Kidney epithelial cell (primary cell): ENCODE measurements at places on chromosomes 16 and 17.
A peak's percentile ranks its signal among the peaks of the same experiment; 100 is the strongest.

- no peak for DNase-seq
Measured at GRCh38 chr16:85750827-85751697, at the start of gene C16orf74. Gene C16orf74, minus strand, starts transcription at chr16:85751096. Its CDS starts 15,879 bp downstream, at chr16:85735217.

DNA sequence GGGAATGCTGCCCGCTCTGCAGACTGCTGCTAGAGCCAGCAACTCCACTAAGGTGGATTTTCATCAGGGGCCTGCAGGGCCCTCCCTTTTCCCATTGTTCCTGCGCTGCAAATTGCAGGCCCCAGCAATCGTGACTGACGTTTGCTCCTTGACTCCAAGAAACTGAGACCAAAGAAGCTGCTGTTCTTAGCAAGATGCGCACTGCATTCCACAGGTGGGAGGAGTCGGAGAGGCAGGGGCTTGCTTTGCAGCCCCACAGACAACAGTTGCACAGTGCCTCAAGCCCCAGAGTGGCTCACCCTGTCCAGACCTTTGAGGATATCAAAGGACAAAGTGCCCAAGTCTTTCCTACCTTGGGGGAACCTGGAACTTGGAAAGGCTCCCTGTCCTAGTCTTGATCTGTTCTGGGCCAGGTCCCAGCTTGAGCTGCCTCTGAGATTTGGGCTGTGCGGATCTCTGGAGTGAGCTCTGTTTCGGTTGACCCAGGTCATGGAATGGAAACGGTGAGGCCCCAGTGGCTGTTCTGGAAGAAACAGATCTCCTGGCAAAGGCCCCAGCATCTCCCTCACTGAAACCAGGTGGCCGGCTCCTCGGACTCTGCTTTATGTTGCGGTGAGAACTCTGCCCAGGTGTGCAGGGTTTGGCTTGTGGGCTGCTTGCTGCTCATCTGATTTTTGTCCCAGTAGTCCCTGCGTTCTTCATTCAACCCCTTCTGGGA lies 24.9 kb downstream of the PLCD3 start:
- no peak for DNase-seq

- DNase-seq, result peak; percentile 37
Measured at GRCh38 chr17:43814714-43815113, 18.2 kb downstream of the MPP3 start.

GRCh38 chr16:12829096-12829888 lies 25.6 kb upstream of the CPPED1 start:
- DNase-seq, result no peak
